CD4-positive, alpha-beta T cell treated with Interleukin-17A for 1 hour (primary cell): ENCODE measurements at places on chromosomes 4 and X.

DNA sequence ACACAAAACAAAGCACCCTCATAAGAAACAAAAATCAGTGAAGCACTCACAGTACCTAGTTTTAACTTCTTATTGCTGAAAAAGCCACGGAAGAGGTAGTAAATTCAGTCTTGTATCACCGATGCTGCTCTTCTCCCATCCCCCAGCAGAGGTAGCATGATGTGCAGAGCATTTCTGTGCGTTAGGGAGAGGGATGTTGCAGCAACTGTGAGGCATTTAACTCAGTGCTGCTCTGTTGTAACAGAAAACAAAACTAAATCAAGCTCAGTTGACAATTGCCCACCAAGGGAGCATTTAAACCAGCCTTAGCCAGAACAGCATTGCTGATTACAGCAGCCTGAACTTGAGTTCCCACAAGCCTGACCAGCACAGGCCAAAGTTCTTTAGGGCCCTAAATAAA lies 1279.7 kb upstream of the ADGRL3 start:
- no peak for DNase-seq

DNA sequence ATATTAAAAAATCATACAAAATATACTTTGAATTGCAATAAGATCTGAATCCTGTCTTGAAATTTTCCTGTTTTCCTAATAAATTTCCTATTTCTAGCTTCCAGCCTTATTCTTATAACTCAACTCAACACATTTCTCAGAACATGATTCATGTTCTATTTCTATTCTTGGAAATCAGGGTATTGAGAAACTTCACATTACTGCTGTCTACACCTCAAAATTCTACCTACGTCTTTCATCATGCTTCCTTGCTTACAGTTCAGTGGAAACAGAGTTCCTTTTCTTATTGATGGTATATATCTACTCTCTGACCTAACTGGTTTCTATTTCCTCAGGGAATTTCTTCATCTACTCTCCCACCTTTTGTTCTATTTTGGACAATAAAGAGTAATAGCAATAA lies 2139.0 kb downstream of the ARAP2 start:
- DNase-seq, result no peak

DNA sequence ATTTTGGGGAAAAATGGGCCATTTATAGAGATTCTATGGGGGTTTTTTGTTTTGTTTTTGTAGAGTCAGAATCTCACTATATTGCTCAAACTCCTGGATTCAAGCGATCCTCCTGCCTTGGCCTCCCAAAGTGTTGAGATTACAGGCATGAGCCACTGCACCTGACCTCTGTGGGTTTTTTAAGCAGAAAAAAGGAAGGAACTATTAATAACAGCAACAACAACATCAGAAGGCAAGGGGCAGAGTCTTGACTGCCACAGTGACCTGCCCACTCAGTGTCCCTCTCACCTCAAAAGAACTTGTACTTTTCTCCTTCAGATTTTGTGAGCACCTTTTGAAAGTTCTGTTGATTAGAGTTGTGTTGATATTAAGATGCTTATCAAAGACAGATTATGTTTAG lies 48.1 kb downstream of the FNIP2 start:
- DNase-seq, result no peak

- no peak for DNase-seq
These were observed 35.9 kb downstream of the FGFRL1 start for GRCh38 chr4:1047106-1047975.

DNA sequence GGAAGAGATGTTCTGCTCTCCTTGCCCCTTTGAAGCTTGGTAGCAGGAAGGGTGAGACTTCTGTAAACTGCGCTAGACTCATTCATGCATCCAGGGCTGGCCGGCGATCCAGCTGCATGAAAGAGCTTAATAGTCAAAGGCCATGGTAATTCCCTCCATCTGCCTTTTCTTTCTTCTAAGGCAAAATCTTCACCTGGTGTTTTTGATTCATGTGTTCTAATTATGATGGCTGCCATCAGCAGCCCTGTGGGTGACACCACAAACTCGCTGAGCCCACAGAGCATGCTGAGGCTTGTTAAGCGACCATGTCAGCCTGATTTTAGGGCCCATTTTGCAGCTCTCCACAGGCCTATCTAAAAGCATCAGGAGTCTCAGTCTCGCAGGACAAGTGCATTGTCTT lies 450.1 kb upstream of the TENM3 start:
- DNase-seq, result no peak

DNA sequence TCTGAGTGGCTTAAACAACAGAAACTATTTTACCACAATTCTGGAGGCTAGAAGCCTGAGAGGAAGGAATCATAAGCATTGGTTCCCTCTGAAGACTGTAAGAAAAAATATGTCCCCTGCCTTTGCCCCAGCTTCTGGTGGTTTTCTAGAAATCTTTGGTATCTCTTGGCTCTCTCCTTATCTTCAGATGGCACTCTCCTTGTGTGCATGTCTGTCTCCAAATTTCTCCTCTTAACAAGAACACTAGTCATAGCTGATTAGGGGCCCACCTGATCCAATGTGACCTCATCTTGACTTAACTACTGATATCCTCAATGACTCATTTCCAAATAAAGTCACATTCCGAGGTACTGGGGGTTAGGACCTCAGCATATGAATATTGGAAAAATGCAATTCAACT lies 635.0 kb upstream of the NR3C2 start:
- DNase-seq, result no peak

GRCh38 chr4:73275318-73275654 lies 16.7 kb upstream of the ANKRD17 start:
- DNase-seq, result no peak

DNA sequence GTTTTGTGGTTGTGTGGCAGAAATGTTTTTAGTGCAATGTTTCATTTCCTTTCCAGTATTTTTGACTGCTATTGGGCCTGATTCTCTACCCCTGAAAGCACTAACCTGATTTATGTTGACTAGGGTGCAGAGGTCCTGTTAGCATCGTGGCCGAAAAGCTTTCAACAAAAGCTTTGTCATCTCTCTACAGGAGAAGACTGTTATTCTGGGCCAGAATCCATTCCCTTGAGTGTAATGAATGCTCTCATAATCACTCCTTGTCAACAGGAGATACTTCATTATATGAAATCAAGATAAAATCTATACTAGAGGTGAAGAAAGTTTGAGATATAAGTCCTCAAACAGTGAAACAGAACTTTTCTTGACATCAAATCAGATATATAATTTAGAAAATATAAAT lies 195.5 kb downstream of the ZNF330 start:
- no peak for DNase-seq

- no peak for DNase-seq
These were observed 738 bp upstream of the TSPAN5 start for GRCh38 chr4:98659106-98659592.

DNA sequence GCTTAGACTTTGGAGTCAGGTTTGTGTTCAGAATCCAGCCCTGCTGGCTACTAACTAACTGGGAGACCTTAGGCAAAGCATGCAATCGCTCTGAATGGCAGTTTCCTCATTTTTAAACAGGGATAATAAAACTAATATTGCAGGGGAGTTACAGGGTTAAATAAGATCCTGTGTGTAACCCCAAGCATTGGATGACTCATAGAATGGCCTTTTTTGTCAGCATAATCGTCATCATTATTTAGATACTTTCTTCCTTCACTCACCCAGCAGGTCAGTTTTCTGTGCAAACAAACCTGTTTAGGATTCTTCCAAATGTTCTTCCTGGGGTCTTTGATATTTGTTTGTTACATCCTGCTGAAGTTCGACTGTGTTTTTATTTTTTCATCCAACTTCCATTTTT lies 208.2 kb downstream of the EVC2 start:
- DNase-seq, result no peak

DNA sequence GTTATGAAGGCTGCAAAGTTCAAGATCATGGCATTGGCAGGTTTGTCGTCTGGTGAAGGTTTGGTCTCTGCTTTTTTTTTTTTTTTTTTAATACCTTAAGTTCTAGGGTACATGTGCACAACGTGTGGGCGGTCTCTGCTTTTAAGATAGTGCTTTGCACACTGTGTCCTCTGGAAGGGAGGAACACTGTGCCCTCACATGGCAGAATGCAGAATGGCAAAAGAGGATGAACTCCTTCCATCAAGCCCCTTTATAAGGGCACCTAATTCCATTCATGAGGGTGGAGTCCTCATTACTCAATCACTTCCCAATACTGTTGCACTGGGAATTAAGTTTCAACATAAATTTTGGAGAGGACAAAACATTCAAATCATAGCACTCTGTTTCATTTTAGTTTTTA lies 101.4 kb downstream of the GLRA2 start:
- DNase-seq, result no peak

DNA sequence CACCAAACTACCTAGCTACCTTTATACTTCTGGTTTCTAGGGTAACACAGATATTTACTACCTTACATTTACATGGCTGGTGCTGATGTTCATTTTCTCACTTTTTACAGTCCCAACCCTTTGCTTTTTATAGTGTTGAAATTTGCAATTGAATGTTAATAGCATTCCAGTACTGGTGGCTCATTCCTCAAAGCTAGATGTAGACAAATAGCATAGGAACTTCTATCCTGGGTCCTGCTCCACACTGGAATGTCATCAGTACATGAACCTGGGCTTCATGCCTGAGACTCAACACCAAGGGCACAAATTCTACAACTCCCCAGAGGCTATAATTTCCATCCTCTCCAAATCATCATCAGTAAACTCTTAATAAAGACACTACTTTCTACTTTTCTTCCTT lies 10.3 kb upstream of the TRMT2B start:
- no peak for DNase-seq

- no peak for DNase-seq
These were observed 32.5 kb downstream of the LRP2BP start for GRCh38 chr4:185363251-185363650.

- no peak for DNase-seq
These were observed 90.6 kb downstream of the AREG start for GRCh38 chr4:74535512-74535911.
